ENCODE measurements at places on chromosomes 6 and 20. TPM values are rescaled to one million over a fixed set of nuclear protein-coding genes. Genes with fewer than 3 reads are reported as not detected.

MYB gene
- total RNA-seq = 0.63 TPM

FERMT1 gene
- 0.78 TPM for total RNA-seq

SLC22A7 gene
- total RNA-seq = not detected

RIN2 gene
- 65.1 TPM for total RNA-seq

TGM3 gene
- not detected for total RNA-seq

TFAP2C gene
- total RNA-seq = 2.1 TPM

TSBP1 gene
- total RNA-seq = not detected

GRCh38 chr6:46090115-46091079, 39.4 kb upstream of the ENPP4 start:
- no peaks in the 10 kb centered on the region for H3K4me1 ChIP-seq
- peak; percentile 44 for DNase-seq
- H3K4me3 ChIP-seq = no peak overlapping the region
- H3K36me3 ChIP-seq = no peaks in the 10 kb centered on the region
- H3K27me3 ChIP-seq = no peaks in the 10 kb centered on the region

GRCh38 chr6:140009286-140009685, 634.8 kb upstream of the CITED2 start:
- no peaks in the 10 kb centered on the region for H3K36me3 ChIP-seq
- H3K4me3 ChIP-seq = no peak overlapping the region
- peaks cover 13% of the 10 kb centered on the region for H3K4me1 ChIP-seq
- H3K27me3 ChIP-seq = no peaks in the 10 kb centered on the region
- no peak overlapping the region for H3K27ac ChIP-seq
- no peak for DNase-seq

DNA sequence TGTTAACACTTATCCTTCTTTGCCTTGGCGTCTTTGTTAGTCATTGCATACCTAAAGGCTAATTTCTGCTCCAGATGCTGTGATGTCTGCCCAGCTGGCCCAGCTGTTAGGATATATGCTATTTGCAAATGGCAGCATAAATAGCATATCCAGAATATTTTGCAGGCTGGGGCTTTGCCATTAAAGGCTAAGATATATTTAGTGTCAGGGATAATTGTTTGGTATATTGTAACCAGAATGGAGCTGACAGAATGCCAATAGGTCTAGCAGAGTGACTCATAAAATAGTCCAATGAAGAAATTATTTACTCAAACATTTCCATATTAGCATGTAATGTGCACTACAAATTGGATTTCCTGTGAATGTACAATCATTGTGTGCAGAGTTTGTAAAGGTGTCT, 584.1 kb upstream of the FLRT3 start:
- no peaks in the 10 kb centered on the region for H3K27me3 ChIP-seq
- no peaks in the 10 kb centered on the region for H3K4me1 ChIP-seq
- no peak for DNase-seq
- H3K4me3 ChIP-seq = no peak overlapping the region

DNA sequence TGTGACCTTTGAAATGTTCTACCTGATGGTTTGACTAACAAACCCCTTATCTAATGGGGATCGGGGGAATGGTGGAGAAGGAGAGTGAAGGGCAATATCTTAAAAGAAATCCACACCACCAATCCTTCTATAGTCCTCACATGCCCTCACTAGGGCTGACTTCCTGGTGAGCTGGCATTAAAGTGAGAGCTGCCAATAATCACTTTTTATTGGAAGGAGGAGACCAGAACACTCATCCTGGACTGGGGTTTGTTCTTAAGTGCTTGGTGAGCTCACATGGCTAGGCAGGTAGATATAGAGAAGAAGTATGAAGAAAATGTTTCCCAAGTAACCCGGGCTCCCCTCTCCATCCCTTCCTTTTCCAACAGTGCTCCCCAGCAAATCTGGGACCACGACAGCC, 49.8 kb downstream of the SCGN start:
- no peaks in the 10 kb centered on the region for H3K36me3 ChIP-seq
- H3K4me1 ChIP-seq = no peaks in the 10 kb centered on the region
- H3K27ac ChIP-seq = no peak overlapping the region
- no peak overlapping the region for H3K4me3 ChIP-seq

GRCh38 chr6:91462241-91462640, 875.4 kb upstream of the MAP3K7 start:
- H3K27me3 ChIP-seq = no peaks in the 10 kb centered on the region
- no peak for DNase-seq
- no peak overlapping the region for H3K27ac ChIP-seq

- no peak overlapping the region for H3K4me3 ChIP-seq
- H3K36me3 ChIP-seq = no peaks in the 10 kb centered on the region
- no peaks in the 10 kb centered on the region for H3K4me1 ChIP-seq
- no peaks in the 10 kb centered on the region for H3K27me3 ChIP-seq
Observed at GRCh38 chr6:138605958-138606357, 106.7 kb upstream of the NHSL1 start.

DNA sequence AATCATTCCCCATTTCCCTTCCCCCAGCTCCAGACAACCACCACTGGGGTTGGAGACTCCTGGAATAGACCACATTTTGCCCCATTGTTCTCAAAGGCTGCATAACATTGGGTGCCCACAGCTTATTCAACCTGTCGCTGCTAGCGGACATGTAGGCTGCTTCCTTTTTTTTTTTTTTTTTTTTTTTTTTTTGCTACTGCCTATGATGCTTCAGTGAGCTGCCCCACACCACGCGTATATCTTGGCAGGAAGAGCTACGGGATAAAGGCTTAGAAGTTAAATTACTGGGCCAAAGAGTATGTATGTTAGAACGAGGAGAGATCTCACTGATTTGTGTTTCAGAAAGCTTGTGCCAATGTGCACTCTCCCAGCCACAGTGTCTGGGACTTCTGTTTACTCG, 7.0 kb downstream of the LBP start:
- no peaks in the 10 kb centered on the region for H3K36me3 ChIP-seq
- H3K4me3 ChIP-seq = no peak overlapping the region
- H3K27me3 ChIP-seq = no peaks in the 10 kb centered on the region

GRCh38 chr6:13500264-13500663, 12.9 kb upstream of the GFOD1 start:
- no peaks in the 10 kb centered on the region for H3K36me3 ChIP-seq
- no peaks in the 10 kb centered on the region for H3K27me3 ChIP-seq
- no peak overlapping the region for H3K27ac ChIP-seq
- no peak overlapping the region for H3K4me3 ChIP-seq

DNA sequence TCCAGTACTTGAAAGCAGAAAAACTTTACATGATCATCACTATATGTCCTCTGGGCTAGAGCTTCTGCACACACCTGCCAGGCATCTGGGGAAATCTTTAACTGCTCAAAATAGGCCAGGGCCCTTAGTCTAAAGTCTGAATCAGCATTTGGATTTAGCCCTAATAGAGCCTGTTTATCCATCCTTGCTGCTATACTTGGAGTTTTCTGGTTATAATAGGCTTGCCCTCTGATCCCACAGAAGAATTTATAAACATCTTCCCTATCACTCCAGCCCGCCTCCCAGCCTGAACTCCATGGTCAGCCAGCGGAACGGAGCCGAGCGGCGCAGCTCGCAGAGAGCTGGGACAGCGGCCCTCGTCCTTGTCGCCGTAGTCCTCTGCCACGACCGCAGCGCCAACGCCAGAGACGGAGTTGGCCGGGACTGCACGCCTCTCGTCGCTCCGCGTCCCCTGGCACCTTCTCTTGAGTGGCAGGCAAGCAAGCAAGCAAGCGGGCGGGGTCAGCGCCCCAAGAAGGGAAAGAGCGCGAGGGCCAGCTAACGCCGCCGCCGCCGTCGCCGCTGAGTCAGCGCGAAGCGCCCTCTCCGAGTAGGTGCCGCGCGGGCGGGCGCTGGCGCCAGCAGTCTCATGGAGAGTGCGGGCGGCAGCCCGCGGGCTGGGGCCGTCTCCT, 25.4 kb upstream of the ASIP start:
- no peaks in the 10 kb centered on the region for H3K36me3 ChIP-seq
- peaks cover 9% of the 10 kb centered on the region for H3K4me1 ChIP-seq
- peak overlapping the region; percentile 41 for H3K27ac ChIP-seq

GRCh38 chr6:218153-219018, 73.9 kb upstream of the DUSP22 start:
- no peaks in the 10 kb centered on the region for H3K36me3 ChIP-seq
- no peak overlapping the region for H3K4me3 ChIP-seq
- H3K27ac ChIP-seq = no peak overlapping the region
- H3K27me3 ChIP-seq = no peaks in the 10 kb centered on the region
- H3K4me1 ChIP-seq = no peaks in the 10 kb centered on the region
- DNase-seq = no peak

DNA sequence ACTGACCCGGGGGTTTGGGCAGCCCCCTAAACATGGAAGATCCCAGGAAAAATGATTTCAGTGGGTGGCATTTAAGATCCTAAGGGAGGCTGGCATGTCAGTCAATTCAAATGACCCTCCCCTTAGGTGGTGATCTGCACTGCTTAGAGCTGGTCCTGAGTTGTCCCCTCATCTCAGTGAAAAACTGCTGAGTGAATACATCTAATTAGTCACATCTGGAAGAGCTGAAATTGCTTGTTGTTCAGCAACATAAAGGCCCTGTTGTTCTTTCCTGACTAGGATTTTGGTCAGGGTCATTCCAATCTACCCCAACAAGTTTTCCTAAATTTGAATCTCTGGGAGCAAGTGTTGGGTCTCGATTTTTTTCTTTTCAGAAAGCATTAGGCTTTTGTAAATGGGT, 126.4 kb downstream of the LCA5 start:
- no peaks in the 10 kb centered on the region for H3K4me1 ChIP-seq
- H3K27ac ChIP-seq = no peak overlapping the region
- no peaks in the 10 kb centered on the region for H3K27me3 ChIP-seq
- H3K4me3 ChIP-seq = no peak overlapping the region
- DNase-seq = no peak

DNA sequence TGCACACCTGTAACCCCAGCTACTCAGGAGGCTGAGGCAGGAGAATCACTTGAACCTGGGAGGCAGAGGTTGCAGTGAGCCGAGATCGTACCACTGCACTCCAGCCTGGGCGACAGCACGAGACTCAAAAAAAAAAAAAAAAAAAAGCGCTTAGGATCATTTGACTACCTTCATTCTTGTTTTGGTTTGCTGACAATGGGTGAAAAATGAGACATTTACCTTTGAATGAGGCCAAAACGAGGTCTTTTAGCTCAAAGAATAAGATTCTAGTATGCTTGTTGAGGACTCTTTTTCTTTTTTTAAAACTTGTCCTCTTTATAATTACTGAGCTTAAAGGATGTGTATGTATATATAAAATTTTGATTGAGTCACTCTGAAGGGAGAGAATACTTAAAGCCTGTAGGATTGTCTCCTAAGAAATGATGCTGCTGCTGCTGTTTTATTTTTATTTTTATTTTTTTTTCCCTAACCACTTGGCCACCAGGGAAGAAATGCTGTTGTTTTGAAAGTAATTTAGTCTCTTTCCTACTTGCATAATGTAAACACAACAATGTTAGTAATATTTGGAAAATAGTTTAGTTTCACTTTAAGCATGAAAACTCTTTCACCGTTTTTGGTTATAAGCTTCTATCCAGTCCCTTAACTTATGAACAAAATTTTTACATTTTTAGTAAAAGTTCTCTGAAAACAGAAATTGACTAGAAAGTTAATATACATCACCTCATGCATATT, 7.9 kb downstream of the UBR2 start:
- no peaks in the 10 kb centered on the region for H3K36me3 ChIP-seq
- H3K4me1 ChIP-seq = peaks cover 70% of the 10 kb centered on the region
- no peak overlapping the region for H3K27ac ChIP-seq
- no peak overlapping the region for H3K4me3 ChIP-seq
- DNase-seq = no peak

GRCh38 chr6:1600764-1601157, 9.0 kb upstream of the FOXC1 start:
- no peak overlapping the region for H3K4me3 ChIP-seq
- DNase-seq = no peak
- no peaks in the 10 kb centered on the region for H3K36me3 ChIP-seq
- no peaks in the 10 kb centered on the region for H3K4me1 ChIP-seq
- H3K27me3 ChIP-seq = peaks cover 77% of the 10 kb centered on the region

DNA sequence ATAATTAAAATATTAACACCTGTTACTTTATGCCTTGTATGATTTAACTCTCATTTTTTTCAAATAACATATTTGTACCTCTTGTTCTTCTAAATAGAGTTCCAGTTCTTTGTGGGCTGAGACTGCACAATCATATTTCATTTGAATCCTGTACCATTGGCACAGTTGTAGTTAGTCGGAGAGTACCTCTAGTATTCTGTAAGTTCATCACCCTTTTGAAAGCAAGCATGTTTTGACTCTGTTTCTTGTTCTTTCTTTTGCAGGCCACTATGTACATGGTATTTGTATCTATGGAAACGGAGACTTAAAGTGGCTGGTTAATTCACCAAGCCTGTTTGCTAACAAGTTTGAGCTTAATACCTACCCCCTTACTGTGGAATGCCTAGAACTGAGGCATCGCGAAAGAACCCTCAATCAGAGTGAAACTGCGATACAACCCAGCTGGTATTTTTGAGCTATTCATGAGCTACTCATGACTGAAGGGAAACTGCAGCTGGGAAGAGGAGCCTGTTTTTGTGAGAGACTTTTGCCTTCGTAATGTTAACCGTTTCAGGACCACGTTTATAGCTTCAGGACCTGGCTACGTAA, 68.2 kb downstream of the C6orf52 start:
- DNase-seq = no peak
- no peaks in the 10 kb centered on the region for H3K27me3 ChIP-seq
- no peak overlapping the region for H3K27ac ChIP-seq
- H3K36me3 ChIP-seq = no peaks in the 10 kb centered on the region

DNA sequence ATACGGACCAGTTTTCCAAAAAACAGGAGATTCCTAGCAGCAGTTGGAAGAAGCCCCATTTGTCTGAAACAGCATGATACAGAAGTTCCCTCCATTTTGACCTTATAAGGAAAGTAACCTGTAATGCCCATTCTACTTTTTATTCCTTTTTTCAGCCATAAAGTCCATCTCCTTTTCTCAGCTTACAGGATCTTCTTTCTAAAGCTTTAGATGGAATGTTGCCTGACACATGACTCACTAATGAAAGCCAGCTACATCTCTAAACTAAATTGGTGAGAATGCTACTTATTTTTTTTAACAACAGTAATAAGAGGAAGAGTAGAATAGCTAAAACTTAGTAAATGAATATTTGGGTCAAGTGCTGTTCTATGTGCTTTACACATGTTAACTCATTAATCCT, 234.1 kb downstream of the CDH26 start:
- no peaks in the 10 kb centered on the region for H3K27me3 ChIP-seq
- no peak overlapping the region for H3K27ac ChIP-seq
- no peaks in the 10 kb centered on the region for H3K36me3 ChIP-seq
- no peak overlapping the region for H3K4me3 ChIP-seq
- DNase-seq = no peak

GRCh38 chr20:20173254-20173653, 120.9 kb downstream of the CFAP61 start:
- H3K27ac ChIP-seq = no peak overlapping the region
- no peak overlapping the region for H3K4me3 ChIP-seq
- no peak for DNase-seq

GRCh38 chr6:2794171-2794730, 29.1 kb downstream of the WRNIP1 start:
- H3K4me3 ChIP-seq = no peak overlapping the region
- peaks cover 12% of the 10 kb centered on the region for H3K4me1 ChIP-seq
- H3K36me3 ChIP-seq = peaks cover 4% of the 10 kb centered on the region
- H3K27ac ChIP-seq = no peak overlapping the region

- DNase-seq = no peak
- H3K4me1 ChIP-seq = no peaks in the 10 kb centered on the region
- H3K27ac ChIP-seq = no peak overlapping the region
- no peaks in the 10 kb centered on the region for H3K27me3 ChIP-seq
Observed at GRCh38 chr20:57902473-57902872, 192.7 kb upstream of the PMEPA1 start.

GRCh38 chr20:19321176-19321575, 108.7 kb downstream of the SLC24A3 start:
- no peaks in the 10 kb centered on the region for H3K4me1 ChIP-seq
- no peaks in the 10 kb centered on the region for H3K36me3 ChIP-seq
- no peak overlapping the region for H3K4me3 ChIP-seq
- no peak for DNase-seq

Measured in tibial nerve (tissue), 4 donors.